Left ventricle myocardium superior (tissue), 1 donor: ENCODE measurements at places on chromosomes 2 and 18.

DNA sequence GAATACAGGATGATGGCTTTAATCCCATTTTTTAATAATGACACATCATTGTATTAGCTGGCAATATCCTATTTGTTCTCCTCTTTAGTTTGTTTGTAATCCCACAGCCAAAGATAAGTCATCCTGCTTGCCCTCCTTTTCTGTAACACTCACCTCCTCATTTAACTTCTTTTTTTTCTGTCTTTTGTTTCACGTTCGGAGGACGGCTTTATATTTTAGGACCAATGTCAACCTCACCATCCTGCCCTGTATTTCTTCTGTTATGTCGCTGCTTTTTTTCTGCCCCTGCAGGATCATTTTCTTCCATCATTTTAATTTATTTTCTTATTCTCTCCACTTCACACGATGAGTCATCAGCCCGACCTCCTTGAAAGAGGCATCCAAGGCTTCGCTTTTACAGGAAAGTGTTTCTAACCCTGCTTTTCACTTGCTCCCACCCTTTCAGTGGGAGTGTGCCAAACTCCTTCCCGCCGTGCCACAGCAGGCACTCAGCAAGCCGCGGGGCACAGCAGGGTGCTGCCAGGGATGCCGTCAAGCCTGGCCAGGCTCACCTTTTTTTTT is 11.4 kb downstream of the RAB31 start:
- no peak for DNase-seq

- no peak for DNase-seq
These were observed 178.3 kb upstream of the DSEL start for GRCh38 chr18:67694787-67695186.

- DNase-seq = no peak
These were observed 37.6 kb downstream of the NPC1 start for GRCh38 chr18:23548719-23549118.

- no peak for DNase-seq
These were observed 62.2 kb upstream of the IGFBP5 start for GRCh38 chr2:216757532-216757931.

DNA sequence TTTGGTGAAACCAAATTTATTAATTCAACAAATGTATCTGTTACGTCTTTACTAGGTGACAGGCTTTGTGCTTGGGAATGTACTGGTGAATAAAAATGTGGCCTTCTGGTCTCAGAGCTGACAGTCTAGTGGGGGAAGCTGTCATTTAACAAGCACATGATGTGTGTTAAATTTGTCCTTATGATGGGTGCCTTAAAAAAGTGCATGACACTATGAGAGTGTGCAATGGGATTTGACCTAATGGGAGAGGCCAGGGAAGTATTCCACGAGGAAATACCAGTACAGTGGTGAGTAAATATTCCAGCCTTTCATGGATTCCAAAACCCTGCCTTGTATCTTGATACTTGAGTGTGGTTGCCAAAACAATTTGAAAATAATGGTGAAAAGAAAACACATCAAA is 308.9 kb downstream of the PLCL1 start:
- DNase-seq = no peak

DNA sequence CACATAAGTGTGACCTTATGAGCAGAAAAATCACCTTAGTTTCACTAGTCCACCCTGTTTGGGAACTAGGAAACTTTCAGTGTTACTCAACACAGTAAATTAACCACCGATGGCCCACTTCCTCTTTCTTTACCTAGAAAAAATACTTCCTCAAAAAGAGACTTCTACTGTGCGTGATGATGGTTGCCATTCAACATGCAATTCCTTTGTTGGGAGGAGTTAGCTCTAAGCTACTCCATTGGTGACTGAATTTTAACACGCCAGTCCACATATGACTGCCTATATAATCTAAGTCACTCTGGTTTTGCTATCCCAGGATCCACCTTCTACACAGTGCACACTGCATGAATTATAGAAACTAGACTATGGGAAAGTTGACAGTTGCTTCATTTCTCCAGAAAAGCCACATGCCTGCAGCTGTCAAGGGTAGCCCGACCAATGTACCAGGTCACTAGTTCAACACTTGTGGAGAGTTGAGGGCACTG is 47.8 kb upstream of the REG3G start:
- no peak for DNase-seq

- peak; percentile 71 for DNase-seq
These were observed 97.9 kb upstream of the KLHL29 start for GRCh38 chr2:23286758-23287704.
